Skin of body (tissue), 3 donors: ENCODE measurements at places on chromosomes 16 and 17.
A peak's percentile ranks its signal among the peaks of the same experiment; 100 is the strongest.

DNA sequence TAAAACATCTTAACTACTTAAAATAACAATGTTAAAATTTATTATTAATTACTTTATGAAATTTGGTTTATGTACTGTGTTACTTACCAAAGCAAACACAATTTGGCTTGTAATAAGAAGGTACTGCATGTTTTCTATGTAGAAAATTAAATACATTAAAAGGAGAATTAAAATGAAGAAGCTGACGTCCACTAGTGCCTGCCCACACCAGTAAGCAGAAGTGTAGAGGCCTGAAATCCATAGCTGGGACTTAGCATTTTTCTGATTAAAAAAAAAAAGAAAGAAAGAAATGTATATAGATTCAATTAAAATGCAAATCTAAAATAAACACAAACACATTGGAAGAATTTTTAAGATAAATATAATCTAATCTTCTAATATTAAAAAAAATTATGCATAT, 35.8 kb upstream of the ABCA9 start:
- no peak for DNase-seq

DNA sequence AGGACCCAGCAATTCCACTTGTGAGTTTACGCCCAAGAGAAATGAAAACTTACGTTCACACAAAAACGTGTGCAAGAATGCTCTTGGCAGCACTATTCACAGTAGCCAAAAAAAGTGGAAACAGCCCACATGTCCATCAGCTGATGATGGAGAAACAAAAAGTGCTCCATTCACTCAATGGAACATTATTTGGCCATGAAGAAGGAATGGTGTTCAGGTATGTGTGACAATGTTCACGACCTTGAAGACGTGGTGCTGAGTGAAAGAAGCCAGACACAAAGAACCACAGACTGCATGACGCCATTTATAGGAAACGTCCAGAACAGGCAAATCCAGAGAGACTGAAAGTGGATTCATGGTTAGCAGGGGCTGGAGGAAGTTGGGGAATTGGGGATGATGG, 84.9 kb downstream of the ZDHHC7 start:
- DNase-seq: no peak

GRCh38 chr16:28292731-28293600, 641 bp downstream of the SBK1 start:
- no peak for DNase-seq

- DNase-seq: no peak
These were observed 1034.0 kb upstream of the EEF2KMT start for GRCh38 chr16:6131526-6132050.

DNA sequence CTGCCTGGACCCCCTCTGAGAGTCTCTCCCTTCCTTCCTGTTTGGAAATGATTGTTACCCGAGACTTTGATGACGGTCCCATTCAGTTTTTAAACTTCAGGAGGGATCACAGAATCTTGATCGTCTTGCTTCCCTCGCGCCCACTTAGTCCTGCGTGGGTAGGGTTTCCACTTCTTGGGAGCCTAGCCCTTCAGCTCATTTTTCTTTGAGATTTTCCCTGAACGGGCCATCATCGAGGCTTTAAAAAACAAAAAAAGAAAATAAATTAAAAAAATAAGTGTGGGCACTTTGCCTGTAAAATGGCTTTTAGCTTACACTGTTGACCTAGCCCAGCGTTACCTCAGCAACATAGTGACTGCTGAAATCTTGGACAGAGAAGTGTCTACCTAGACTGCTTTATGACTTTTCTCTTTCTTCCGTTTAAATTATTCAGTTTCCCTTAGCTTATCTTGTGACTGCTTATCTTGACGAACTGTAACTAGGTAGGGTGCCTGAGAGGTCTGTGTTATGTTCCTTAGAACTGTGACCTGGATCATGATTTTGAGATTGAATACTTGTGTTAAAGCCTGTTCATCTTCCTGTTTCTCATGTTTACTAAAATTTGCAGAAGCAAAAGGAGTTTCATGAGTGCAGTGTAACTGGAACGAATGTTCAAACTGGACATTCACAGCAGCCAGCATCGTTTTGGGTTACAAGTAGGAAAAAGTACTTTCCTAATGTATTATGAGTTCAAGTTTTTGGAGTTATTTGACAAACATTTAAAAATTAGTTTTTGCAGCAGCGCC, 874 bp downstream of the WWP2 start:
- DNase-seq: no peak

- DNase-seq: no peak
These were observed 162.6 kb downstream of the MAP2K6 start for GRCh38 chr17:69577098-69577497.

DNA sequence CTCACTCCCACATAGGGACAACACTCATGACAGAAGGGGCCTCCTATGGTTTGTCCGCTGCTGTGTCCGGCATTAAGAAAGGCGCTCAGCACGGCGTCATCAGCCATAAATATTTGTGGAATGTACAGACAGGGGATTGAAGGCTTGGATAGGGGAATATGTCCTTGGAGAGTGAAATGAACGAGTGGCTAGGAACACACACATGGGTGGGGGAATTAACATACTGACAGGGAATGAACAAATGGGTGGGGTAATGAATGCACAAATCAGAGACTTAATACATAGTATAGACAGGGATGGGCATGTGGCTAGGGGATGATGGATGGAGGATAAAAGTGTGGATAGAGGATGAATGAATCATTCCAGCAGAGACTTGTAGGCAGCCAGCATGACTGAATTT, 154.0 kb upstream of the HSBP1 start:
- DNase-seq: no peak

- DNase-seq: no peak
These were observed 19.9 kb downstream of the DCAKD start for GRCh38 chr17:45031231-45032173.

- no peak for DNase-seq
These were observed at the start of gene AANAT for GRCh38 chr17:76467366-76467765. TSS of gene AANAT (plus strand) at chr17:76467603. CDS start at chr17:76468747, 1,144 bp downstream.

- no peak for DNase-seq
These were observed 190.5 kb downstream of the IRF8 start for GRCh38 chr16:86089334-86089900.

DNA sequence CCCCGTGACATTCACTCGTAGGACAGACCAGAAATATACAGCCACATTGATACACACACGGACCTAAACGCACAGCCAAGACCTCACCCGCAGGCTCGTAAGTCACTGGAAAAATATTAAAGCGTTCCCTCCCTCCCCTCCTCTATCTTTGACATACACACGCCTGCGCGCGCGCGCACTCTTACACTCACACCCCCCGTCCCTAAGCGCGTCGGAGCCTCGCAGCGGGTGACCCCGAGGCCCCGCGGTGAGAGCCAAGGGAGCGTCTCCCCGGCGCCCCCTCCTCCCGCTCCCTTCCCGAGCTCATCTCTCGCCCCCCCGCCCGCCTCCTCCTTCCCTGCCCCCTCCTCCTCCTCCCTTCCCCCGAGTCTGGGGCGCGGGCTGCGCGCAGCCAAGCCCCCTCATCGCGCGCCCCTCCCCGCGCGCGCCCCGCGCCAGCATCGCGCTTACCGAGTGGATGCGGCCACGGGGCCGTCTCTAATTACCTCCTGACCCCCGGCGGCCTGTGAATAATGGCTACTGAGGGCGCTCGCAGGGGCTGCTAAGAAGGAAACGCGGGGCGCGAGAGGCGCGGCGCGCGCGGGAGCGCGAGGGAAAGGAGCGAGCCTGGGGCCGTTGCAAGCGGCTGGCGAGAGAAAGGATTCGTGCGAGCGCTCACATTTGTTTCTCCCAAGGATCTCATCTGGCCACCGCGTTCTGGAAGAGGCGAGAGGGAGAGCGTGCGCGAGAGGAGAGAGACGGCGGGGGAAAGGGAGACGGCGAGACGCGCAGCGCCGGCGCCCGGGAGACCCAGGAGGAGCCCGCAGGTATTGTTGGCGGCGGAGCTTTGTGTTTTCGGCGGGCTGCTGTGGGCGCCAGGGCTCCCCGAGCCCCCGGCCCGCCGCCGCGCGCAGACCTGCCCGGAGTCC, 42.4 kb downstream of the RAI1 start:
- peak; percentile 81 for DNase-seq

- no peak for DNase-seq
These were observed 62.7 kb upstream of the GSE1 start for GRCh38 chr16:85550422-85550864.

DNA sequence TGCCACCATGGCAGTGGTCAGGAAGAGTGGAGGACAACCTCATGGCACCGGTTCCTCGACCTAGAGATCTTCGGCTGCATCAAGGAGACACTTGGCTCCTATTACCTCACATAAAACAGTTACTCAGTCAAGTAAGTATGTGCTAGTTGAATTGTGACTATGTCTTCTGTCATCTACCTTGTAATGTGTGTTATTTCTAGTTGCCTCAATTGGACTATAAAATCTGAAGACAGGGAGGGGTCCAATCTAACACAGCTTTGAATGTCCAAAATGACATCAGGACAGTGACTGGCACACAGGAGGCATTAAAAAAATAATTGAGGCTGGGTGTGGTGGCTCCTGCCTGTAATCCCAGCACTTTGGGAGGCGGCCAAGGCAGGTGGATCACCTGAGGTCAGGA, 17.2 kb downstream of the C16orf86 start:
- DNase-seq: no peak

- DNase-seq: no peak
These were observed 28.9 kb upstream of the FOXK2 start for GRCh38 chr17:82490512-82491195.

DNA sequence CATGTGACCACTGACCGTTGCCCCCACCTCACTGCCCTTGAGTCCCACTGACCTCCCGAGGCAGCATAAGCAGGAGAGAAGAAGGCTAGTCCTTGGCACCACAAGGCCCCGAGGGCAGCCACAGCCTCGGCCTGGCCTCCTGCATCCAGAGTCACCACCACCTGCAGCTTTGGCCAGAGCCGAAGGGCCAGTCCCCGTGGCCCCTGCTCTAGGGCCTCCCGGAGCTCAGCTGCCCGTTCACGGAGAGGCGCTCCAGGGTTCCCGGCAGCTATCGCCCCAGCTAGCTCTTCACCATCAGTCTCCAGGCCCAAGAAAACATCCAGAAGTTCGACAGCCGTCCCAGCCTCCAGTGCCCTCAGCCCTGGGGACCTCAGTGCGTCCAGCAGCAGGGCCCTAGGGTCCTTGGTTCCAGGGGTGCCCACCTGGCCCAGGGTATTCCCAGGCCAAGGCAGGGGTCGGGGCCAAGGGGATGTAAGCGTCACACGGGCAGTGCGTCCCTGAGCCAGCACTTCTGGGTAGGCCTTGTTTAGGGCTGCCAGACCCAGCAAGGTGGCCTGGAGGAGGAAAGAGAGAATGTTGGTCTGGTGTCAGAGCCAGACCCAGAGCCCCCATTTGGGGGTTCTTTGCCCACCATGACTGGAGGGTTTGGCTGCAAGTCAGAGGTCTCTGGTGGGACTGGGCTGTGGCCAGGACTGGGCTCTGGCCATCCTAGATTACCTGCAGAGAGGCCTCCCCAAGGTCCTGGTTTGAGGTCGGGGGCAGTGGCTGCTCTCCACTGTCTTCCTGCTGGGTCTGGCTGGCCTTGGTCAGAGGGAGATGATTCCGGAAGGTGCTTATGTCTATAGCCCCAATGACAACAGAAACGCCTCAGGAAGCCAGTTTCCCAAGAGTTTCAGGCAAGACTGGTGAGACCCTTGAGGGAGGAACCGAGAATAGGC, 1.8 kb downstream of the GHDC start:
- DNase-seq: no peak

DNA sequence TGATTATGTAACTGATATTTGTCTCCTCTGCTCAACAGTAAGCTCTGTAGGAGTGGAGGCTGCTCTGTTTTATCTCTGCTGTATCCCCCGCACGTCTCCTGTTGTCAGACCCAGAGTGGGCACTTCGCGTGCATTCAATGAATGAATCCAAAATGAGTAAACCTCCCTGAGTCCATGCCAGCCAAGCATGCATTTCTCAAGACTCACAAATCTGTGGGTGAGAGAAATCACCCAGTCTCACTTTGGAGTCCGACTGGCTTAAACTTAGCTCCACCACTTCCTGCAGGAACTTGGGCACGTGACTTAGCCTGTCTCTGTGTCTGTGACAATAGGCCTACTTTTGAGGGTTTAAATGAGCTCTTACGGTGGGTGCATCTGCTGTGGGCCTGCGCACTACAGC, 3.7 kb downstream of the PNPO start:
- no peak for DNase-seq

- DNase-seq: no peak
These were observed 7.8 kb upstream of the SCNN1B start for GRCh38 chr16:23294260-23294659.

- no peak for DNase-seq
These were observed 93.5 kb downstream of the CRISPLD2 start for GRCh38 chr16:84913315-84913714.

GRCh38 chr17:69486779-69487637, 72.5 kb downstream of the MAP2K6 start:
- no peak for DNase-seq

- DNase-seq: no peak
These were observed 2.6 kb downstream of the RMI2 start for GRCh38 chr16:11347831-11348230.

DNA sequence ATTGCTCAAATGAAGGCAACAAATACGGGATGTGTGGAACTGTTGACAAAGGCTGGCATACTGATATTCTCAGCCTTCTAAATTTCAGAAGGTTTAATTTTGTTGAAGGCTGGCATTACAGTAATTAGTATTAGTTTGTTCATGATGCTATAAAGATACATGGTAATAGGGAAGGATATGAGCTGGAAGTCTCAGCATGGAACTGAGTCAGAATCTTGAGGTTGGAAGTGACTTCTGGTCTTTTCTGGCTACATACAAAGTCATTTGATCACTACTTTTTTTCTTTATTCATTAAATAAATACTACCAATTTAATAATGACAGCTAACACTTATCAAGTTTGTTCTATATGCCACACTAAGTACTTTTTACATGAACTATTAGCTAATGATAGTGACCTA, 22.6 kb downstream of the RABEP1 start:
- DNase-seq: no peak

- DNase-seq: no peak
These were observed 21.0 kb downstream of the SLC7A6OS start for GRCh38 chr16:68289621-68290329.

DNA sequence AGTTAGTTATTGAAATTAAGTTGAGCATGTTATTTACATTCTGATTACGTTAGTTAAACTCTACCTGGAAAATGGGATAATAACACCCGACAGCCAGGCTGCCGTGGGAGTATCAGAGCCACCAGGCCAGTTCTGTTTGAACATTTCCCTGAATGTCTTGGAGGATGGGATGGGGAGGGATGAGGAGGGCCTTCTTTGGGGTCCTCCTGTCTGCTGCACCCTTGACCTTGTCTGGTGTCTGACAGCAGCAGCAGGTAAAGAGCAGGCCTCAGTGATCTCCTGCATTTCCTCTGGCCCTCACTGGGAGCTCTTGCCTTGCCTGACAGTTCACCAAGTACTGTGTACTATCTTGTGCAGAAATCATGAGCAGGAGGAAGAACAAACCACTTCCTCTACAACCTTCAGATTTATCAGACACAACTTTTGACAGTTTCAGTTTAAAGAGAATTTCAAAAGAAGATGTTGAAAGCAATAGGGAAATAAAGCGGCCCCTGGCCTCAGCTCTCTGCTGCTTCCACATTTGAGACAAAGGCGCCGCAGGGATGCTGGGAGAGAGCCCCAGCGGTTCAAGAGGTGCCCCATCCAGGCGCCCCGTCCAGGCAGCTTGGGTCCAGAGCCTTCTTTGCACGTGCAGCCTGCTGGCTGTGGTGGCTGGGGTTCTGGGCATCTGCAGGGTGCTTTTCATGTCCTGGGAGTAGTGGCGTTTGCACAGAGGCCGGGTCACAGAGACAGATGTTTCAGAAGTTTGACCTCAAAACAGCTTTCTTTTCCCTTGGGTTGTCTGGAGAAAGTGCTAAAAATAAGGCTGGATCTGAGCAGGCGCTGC, 25.3 kb downstream of the CMIP start:
- no peak for DNase-seq
